Smooth muscle cell of trachea (primary cell): ENCODE measurements at places on chromosomes 7 and 10. TPM values are rescaled to one million over a fixed set of nuclear protein-coding genes. Genes with fewer than 3 reads are reported as not detected.

SPDYE9 gene
- under 0.01 TPM in 1 of 2 replicates, not detected in the other for total RNA-seq

C10orf53 gene
- not detected in 2 replicates for total RNA-seq

CPA1 gene
- total RNA-seq, result not detected in 2 replicates

BAIAP2L1 gene
- 1.3 and 4.1 TPM in 2 replicates for total RNA-seq

NODAL gene
- not detected in 2 replicates for total RNA-seq

SFRP4 gene
- 1.7 and 8.1 TPM in 2 replicates for total RNA-seq

PRKAR2B gene
- total RNA-seq, result 5.8 and 6.4 TPM in 2 replicates

TRIM73 gene
- 0.44 and 3.1 TPM in 2 replicates for total RNA-seq

HBP1 gene
- 108 and 138 TPM in 2 replicates for total RNA-seq

CADPS2 gene
- 25.3 and 29.1 TPM in 2 replicates for total RNA-seq

EPHA1 gene
- under 0.01 and 0.15 TPM in 2 replicates for total RNA-seq

AHR gene
- 90.5 and 93.2 TPM in 2 replicates for total RNA-seq

STK31 gene
- 0.33 TPM in 1 of 2 replicates, not detected in the other for total RNA-seq

CFTR gene
- not detected in 2 replicates for total RNA-seq

GTPBP10 gene
- total RNA-seq, result 15.5 and 26.8 TPM in 2 replicates

ADCK2 gene
- 21.5 and 31.8 TPM in 2 replicates for total RNA-seq

TAS2R4 gene
- 0.58 and 1.7 TPM in 2 replicates for total RNA-seq

ADCYAP1R1 gene
- total RNA-seq, result not detected in 2 replicates

MKI67 gene
- 1.8 and 27.9 TPM in 2 replicates for total RNA-seq

NT5C3A gene
- total RNA-seq, result 11.9 and 21.1 TPM in 2 replicates

WDR86 gene
- total RNA-seq, result 3.8 TPM in 1 of 2 replicates, not detected in the other

HOGA1 gene
- 1.3 and 3.3 TPM in 2 replicates for total RNA-seq

AOAH gene
- not detected in 2 replicates for total RNA-seq

PAPSS2 gene
- 114 and 149 TPM in 2 replicates for total RNA-seq

PNLIPRP3 gene
- 0.17 TPM in 1 of 2 replicates, not detected in the other for total RNA-seq

OR13A1 gene
- total RNA-seq, result not detected in 2 replicates

SYCE1 gene
- 0.33 TPM in 1 of 2 replicates, not detected in the other for total RNA-seq

GPR26 gene
- total RNA-seq, result not detected in 2 replicates

CUZD1 gene
- total RNA-seq, result 0.58 and 0.66 TPM in 2 replicates

RGR gene
- not detected in 2 replicates for total RNA-seq

HACD1 gene
- total RNA-seq, result 18.2 and 20.2 TPM in 2 replicates

HELLS gene
- 5.8 and 62.1 TPM in 2 replicates for total RNA-seq

TMEM176A gene
- total RNA-seq, result 0.33 TPM in 1 of 2 replicates, not detected in the other

ABCB1 gene
- 10.5 and 11.9 TPM in 2 replicates for total RNA-seq

CNPY1 gene
- not detected in 2 replicates for total RNA-seq

HSPA12A gene
- total RNA-seq, result 9.0 and 11.4 TPM in 2 replicates

PON1 gene
- not detected in 2 replicates for total RNA-seq

LIPF gene
- total RNA-seq, result 0.29 TPM in 1 of 2 replicates, not detected in the other

FKBP6 gene
- not detected in 2 replicates for total RNA-seq

VIPR2 gene
- total RNA-seq, result under 0.01 TPM in 1 of 2 replicates, not detected in the other

PIK3AP1 gene
- total RNA-seq, result 0.50 TPM in 1 of 2 replicates, not detected in the other

PLAC9 gene
- total RNA-seq, result 15.5 and 28.7 TPM in 2 replicates

MSMB gene
- total RNA-seq, result not detected in 2 replicates

CYP3A7 gene
- 0.33 TPM in 1 of 2 replicates, not detected in the other for total RNA-seq

MEOX2 gene
- 0.83 and 6.1 TPM in 2 replicates for total RNA-seq

EIF4H gene
- total RNA-seq, result 356 and 392 TPM in 2 replicates

PAX4 gene
- not detected in 2 replicates for total RNA-seq

TMEM213 gene
- total RNA-seq, result not detected in 2 replicates

IQUB gene
- total RNA-seq, result 0.83 and 1.2 TPM in 2 replicates

TAS2R41 gene
- 0.17 TPM in 1 of 2 replicates, not detected in the other for total RNA-seq

NRAP gene
- not detected in 2 replicates for total RNA-seq

ZNF25 gene
- 11.6 and 14.0 TPM in 2 replicates for total RNA-seq

LRRC18 gene
- under 0.01 and 0.29 TPM in 2 replicates for total RNA-seq

MYO3A gene
- total RNA-seq, result not detected in 2 replicates
